ENCODE measurements at places on chromosomes 12 and 14.

GRCh38 chr12:5723711-5724252, 221.3 kb downstream of the ANO2 start:
- DNase-seq = no peak

GRCh38 chr14:51093371-51094281, 1.3 kb downstream of the TRIM9 start:
- DNase-seq = peak; percentile 95

GRCh38 chr12:127650626-127651025, 616.3 kb upstream of the TMEM132C start:
- DNase-seq = no peak

DNA sequence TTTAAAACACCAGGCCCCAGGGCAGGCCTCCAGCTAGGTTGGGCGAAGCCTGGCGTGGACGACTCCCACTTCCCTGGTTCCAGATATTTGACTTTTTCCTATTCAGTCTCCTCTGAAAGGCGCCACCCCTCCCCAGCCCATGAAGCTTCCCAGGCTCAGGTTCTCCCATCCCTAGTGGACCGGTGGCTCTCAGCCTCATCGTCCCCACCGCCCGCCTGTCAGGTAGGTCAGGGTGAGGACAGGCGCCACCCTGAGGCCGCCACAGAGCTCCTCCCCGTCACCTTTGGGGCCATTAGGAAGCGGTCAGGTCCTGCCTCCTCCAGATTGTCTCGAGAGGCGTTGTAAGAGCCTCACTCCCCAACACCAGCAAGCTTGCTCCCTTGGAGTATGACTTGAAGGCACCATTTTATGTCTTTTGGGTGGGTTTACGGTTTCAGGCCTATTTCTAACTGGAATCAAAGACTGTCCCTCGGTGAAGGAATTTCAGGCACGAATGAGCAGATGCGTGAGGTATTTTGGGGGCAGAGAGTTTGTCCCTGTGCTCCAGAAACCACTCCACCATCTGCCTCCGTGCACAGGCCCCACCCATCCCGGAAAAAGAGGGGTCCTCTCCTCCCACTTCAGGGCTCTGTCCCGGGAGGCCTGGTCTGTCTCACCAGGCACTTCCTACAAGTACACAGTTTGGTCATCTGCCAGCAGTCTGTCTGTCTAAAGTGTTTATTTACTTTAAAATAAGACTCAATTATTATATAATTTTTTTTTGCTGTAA, 55.6 kb downstream of the TSPAN9 start:
- DNase-seq = no peak

DNA sequence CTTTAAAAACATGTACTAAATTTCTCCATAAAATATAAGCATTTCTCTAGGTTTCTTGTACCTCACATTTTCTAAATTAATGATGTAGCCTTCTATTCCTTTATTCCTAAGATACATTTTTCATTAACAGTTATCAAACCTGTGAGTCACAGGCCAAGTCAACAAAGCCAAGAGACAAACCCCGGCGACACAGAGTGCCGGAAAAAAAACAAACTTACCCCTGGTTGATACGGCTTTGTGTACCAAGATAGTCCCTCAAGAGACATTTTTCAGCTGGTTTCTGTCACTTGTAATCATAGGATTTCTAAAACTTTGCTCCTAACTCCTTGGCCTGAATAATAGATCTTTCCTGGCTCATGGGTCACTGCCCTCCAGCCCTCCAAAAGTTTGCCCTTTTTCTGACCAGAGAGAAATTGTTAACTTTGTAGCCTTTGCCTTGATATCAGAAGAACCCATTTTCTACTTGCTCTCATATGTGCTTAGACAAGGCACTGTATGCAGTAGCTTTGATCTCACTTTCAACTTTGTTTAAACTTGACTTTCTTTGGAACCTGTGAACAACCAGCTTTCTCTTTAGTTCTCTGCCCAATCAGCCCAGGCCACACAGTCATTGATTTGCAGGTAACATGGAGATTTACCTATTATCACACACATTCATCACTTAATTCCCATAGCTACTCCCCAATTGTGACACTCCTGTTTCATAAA, 172.2 kb downstream of the PRKD1 start:
- DNase-seq = no peak

DNA sequence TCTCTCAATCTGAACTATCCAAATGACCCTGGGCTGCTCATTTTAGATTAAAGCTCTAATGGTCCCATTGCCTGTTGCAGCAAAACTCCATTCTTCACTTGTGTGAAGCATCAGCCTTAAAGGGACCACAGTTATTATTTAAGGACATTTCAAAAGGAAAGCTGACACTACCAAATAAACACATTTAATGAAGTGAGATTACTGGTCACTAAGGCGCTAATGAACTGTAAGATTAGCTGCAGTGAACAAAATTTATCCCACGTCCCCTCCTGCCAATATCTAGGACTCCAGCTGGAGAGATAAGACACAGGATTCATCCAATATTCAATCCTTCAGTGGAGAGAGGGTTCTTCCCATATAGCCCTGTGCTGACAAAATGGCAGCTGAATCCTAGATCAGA, 1029.2 kb upstream of the SEL1L start:
- DNase-seq = no peak

GRCh38 chr12:32248441-32249140, 141.9 kb downstream of the BICD1 start:
- DNase-seq = no peak

DNA sequence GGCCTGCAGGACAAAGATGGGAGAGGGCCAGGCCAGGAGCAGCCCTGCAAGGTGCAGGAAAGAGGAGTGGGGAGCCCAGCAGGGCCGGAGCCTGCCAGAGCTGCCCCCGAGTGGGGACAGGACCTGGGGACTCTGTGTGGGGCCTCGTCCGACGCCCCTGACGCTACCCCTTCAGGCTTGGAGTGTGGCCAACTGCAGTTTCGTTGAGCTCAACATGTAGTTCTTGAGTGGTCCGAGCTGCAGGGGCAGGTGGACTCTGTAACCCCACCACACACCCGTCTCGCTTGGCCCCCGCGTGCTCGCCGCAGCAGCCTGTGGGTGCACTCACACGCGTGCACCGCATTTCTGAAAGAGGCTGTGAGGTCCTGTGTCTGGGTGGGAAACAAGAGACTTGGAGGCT, 2.0 kb downstream of the ASPG start:
- no peak for DNase-seq

GRCh38 chr12:124746649-124747425, 116.8 kb downstream of the SCARB1 start:
- no peak for DNase-seq

GRCh38 chr12:100142851-100143559, at the start of gene BLTP3B:
Gene BLTP3B, minus strand, starts transcription at chr12:100142874. Its CDS starts 239 bp downstream, at chr12:100142635.
- peak; percentile 94 for DNase-seq

DNA sequence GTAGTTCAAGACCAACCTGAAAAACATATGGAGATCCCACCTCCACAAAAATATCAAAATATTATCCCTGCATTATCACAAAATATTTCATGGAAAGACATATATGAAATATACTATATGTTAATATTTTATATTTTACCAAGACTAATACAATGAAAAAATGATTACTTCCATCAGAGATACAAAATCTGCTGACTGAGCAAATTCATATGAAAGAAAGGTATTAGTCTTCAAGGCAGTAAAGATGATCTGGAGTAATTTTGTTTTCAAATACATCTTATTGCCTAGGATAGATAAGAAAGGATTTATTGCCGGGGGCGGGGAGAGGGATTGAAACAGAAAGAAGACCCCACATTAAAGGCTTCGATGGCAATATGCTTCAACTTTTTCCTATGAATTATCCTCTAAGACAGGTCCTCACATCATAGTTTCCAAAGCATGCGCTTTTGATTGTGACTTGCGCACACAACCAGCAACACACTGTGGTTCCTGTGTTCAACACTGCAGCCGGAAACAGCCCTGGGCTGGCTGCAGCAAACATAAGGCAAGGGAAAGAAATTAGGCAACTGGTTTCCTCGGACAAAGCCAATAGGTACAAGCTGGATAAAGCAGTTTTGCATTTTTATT, 83.2 kb downstream of the SPPL3 start:
- DNase-seq = no peak

DNA sequence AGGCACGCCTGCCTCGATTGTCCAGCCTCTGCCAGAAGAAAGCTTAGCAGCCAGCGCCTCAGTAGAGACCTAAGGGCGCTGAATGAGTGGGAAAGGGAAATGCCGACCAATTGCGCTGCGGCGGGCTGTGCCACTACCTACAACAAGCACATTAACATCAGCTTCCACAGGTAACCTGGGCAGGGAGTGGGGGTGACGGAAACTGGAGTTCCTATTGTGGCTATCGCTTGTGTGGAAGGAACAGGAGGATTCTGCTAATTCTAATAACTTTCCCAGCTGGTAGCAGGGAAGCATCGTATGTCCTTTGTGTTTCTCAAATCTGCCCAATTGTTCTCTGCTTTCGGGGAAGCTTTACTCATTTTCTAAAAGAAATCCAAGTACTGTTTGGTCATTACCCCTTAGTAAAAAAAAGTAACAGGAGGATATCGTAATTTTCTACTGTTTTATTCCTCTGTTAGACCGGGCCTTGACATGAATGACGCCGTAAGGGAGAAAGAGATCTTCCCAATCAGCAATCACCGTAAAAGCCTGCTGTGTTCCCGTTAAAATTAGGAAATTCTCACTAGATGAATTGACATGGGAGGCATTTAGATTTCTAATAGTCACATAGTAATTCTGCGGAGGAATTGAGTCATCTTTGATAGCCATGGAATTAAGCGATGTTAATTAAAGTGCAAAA, 449 bp downstream of the THAP2 start:
- peak; percentile 65 for DNase-seq

DNA sequence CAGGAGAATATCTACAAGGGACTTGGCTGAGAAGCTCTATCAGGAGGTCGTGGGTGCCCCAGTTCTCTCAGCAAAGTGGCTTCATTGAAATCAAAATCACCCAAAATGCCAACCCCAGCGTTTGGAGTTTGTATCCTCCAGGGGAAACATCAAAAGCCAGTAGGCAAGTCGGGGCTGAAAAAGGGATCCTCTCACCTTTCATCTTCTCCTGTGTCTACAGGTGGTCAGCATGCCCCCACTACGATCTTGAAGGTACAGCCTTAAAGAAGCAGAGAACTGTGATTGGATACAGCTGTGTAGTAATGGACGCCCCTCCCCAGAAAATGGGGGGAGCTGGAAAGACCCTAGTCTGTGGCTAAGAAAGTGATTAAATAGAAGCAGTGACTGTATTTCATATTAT, 22.2 kb downstream of the HRK start:
- no peak for DNase-seq

GRCh38 chr14:92459030-92459949, 54.3 kb upstream of the RIN3 start:
- no peak for DNase-seq

GRCh38 chr14:33134162-33134561, 195.5 kb downstream of the NPAS3 start:
- no peak for DNase-seq

DNA sequence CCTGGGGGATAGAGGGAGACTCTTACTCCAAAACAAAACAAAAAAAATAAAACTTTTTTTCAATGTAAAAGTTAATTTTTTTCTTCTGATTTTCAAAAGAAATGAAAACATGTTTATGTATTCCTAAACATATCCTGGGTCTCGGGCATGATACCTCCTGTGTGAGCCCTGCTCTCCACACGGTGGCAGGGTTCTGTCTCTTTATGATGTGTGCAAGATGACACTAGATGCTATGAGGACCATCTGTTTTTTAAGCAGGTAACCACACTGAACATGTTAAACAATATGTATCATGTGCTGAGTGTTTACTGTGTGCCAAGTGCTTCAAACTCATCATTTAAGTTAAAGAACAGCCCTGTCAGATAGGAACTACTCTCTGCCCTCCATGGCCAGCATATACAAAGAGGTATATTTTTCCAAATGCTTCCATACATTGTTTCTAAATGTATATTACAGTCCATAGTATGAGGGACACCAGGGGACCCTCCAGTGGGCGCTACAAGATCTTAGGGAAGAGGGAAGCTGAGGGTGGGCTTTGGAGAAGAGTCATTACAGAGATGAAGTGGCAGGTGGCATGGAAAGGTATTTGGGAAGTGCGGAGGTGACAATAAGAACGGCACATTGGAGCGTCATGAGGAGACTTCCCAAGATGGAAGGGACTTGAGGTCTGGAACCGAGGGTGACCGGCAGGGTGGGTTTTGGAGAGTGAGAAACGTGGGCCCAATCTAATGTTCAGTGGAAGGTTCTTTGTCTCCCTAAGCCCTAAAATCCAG, 28.5 kb downstream of the FOS start:
- DNase-seq = peak; percentile 31

DNA sequence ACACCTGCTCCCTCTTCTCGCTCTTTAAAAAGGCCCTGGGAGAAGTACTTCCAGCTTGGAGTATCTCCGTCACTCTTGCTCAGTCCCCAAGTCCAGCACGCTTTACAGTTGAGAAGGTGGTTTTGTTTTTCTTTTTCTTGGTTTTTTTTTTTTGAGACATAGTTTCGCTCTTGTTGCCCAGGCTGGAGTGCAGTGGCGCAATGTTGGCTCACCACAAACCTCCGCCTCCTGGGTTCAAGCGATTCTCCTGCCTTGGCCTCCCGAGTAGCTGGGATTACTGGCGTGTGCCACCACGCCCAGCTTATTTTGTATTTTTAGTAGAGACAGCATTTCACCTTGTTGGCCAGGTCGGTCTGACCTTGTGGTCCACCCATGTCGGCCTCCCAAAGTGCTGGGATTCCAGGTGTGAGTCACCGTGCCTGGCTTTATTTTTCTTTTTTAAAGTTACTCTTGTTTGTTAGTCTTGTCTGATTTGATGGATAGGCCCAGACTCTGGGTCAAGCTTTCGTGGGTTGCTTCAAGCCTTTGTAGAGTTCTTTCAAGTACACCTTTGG, 1.9 kb downstream of the TDRD9 start:
- no peak for DNase-seq

DNA sequence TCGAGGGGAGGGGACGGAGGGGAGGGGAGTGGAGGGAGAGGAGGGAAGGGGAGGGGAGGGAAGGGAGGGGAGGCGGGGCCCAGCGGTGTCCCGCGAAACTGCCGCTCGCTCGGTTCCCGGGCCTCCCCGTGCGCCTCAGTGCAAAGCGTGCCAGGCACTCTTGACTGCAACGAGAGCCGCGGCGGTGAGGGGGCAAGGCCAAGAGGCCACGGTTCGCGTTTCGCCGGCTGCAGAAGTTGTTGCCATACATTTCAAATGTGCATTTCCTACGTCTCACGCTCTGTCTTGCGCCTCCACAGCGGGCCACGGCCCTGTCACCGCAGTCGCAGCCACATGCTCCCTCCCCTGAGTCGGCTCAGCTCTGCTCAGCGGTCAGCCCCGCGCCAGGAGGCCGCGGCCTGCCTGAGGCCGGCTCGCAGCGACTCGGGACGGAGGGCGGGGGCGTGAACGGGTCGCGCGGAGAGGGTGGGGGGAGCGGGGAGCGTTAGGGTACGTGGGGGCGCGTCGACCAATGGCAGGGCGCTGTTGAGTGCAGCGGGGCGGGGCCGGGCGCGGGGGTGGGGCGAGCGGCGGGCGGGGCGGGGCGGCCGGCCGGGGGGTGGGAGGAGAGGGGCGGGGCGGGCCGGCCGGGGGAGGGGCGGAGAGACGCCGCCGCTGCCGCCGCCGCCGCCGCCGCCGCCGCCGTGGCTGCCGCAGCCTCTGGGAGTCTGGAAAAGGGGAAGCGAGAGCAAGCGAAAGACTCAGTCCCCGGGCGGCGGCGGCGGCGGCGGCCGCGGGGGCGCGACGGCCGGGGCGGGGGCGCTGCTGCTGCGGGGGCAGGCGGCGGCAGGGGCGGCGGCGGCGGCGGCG, at the start of gene PPP2R5C:
Gene PPP2R5C, plus strand, starts transcription at position 678 of the 849 bp plus-strand sequence. CDS start 185 bp downstream, outside the sequence.
- peak; percentile 86 for DNase-seq

GRCh38 chr14:100640471-100641273, 53.5 kb upstream of the BEGAIN start:
- DNase-seq = no peak
